EH (cell line): ENCODE measurements at places on chromosomes 4 and X.
A peak's percentile ranks its signal among the peaks of the same experiment; 100 is the strongest.

GRCh38 chr4:139933104-139933503 lies 220.9 kb downstream of the MAML3 start:
- DNase-seq, result no peak

GRCh38 chr4:15240764-15241163 lies 187.1 kb upstream of the C1QTNF7 start:
- DNase-seq, result no peak

- DNase-seq, result peak; percentile 79
Measured at GRCh38 chr4:10346023-10346422, 111.2 kb downstream of the ZNF518B start.

DNA sequence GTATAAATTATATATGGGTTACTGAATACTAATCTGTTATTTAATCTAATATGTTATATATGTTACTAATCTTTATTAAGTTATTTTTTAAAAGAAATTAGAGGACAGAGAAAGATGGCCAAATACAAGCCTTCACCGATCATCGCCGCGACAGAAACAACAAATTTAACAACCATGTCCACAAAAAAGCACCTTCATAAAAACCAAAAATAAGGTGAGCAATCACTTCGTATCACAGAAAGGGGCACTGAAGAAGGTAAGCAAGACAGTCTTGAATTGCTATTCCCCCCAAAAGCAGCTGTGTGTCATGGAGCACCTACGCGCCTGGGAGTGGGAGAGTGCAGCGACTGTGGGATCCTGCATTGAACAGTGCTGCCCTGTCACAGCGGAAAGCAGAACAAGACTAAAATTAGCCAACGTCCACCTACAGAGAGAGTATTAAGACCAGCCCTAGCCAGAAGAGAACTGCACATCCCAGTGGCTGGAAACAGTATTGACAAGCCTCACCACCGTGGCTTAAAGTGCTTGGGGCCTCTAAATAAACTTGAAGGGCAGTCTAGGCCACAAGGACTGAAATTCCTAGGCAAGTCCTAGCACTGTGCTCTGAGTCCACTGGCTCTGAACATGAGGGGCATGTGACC lies 38.5 kb downstream of the LRBA start:
- DNase-seq, result no peak
